ENCODE measurements at places on chromosomes 1 and 21.

DNA sequence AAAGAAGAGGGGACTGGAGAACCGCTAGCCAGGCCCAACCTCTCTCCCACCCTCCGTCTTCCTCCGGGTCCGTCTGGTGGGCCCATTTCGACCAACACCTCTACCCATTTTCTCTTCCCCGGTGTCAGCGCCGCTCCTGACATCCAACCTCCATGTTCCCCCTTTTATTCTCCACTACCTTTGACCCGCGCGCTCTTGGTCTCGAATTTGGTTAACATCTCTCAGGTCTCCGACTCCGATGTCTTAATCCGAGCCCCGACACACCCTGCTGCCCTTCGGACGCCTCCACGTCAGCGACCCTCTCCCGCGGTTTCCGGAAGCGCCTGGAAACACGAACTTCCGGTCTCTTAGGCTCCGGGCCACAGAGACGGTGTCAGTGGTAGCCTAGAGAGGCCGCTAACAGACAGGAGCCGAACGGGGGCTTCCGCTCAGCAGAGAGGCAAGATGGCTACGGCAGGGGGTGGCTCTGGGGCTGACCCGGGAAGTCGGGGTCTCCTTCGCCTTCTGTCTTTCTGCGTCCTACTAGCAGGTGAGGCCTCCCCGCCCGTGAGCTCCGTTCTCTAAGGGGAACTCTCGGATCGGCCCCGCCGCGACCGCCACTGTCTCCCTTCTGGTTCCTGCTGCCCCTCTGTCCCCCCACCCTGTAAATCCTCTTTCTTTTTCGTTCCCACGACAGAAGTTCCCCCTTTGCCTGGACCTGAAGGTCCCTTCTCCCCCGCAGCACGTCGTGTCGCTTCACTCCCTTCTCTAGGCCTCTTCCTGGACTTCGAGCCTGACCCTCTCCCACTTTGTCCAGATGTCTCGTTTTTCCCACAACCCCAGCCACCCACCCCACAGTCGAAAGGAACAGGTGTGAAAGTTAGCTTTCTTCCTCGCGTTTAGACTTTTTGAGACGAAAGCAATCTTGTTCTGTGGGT lies at the start of the genes COPA and NCSTN:
TSS of gene COPA (minus strand) at position 298 of the 917 bp plus-strand sequence. CDS start at position 218, 80 bp downstream.
TSS of gene NCSTN (plus strand) at position 431 of the 917 bp plus-strand sequence. CDS start at position 445, 14 bp downstream.
- peak; percentile 86 for DNase-seq

- no peak for DNase-seq
Measured at GRCh38 chr1:87647430-87648177, 318.9 kb downstream of the LMO4 start.

GRCh38 chr1:94325377-94326302 lies 88.3 kb upstream of the ARHGAP29 start:
- peak; percentile 95 for DNase-seq

DNA sequence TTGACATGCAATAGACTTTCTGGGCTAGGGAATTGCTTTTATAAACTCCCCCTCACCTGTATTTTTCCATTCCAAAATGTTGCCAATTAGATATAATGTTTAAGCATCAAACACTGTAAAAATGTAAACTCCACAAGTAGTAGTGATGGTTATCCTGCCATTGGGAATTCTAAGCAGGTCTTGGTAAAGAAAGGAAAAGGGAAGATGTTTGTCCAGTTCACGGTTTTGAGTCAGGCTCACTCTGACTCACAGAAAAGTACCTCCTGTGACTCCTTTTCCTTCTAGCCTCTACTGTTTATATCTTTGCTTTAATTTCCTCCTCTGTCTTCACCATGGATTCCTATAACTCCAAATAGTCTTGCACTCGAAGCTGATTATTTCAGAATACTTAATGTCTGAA lies 19.0 kb upstream of the PTPN14 start:
- no peak for DNase-seq

DNA sequence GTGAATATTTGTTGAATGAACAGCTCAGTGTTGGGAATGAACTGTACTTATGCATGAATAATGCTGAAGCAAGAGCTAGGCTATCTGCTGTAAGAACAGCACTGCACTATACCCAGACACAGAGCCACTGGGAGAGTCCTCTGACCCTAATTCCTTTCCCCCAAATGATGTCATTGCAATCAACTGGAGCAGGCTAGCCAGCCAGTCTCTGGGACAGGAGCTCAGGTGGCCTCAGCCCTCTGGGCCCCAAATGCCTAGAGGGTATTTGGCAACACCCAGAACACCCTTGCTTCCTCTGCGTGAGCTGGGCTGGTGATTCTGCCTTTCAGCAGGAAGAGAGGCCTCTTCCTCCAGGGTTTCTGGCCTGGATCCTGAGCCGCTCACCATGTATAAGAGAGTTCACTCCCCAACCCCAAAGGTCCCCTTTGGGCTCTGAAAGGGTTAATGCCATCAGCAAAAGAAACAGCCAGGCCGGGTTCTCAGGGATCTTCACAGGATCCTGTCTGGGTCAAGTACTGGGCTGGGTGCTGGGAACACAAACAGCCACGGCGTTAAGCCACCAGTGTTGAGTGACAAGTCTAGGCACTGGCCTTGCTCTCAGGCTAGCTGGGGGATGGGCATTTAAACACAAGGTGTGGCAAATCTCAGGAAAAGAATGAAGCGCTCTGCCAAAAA lies 3.7 kb upstream of the PADI4 start:
- no peak for DNase-seq

- no peak for DNase-seq
Measured at GRCh38 chr1:48701445-48701844, 75.2 kb downstream of the BEND5 start.

DNA sequence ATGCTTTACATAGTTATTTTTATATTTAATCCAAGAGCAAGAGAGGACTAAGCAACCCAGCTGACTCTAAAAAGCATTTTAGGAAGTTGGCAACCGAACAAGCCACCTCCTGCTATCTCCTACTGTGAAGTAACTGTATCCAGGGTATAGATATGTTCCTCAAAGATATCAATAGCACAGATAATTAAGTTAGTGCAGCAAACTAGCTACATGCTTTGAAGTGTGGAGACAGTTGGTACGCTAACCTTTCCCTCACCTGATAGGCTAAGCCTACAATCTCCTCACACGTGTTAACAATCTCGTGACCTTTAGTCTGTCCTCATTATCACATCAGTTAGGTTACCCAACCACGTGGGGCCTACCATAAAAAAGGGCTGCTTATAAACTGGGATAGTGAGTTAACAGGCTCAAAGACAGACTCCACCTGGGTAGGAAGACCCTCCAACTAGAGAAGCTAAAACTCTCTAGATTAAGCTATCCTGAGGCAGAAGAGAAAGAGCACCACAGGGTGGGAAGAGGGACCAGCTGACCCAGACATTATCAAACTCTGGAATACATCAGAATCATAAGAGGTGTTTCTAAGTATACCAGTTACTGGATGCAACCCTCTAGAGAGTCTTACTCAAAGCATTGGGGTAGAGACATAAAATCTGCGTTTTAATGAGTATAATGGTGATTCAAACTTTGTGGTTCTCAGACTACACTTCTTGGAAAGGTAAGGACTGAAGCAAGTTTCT lies 340.1 kb upstream of the ESRRG start:
- no peak for DNase-seq

DNA sequence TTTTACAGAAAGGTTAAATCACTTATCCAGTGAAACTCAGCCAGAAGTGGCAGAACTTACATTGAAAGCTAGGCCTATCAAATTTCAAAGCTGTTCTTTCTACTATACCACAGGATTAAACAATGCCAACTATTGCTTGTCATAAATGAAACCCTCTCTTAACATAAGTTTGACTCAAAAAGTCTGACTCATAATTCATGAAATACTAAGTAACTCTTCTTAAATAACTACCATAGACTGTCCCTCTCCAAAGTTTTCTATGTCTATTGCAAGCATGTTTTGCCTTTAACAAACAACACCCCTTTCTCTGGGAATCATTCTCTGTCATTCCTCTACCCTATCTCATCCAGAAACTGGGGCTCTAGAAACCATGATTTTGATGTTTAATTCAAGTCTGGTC lies 109.5 kb upstream of the UBE2U start:
- DNase-seq, result no peak

GRCh38 chr1:100249155-100249536 lies 488 bp downstream of the DBT start:
- no peak for DNase-seq

GRCh38 chr1:41296506-41296905 lies 54.4 kb upstream of the SCMH1 start:
- DNase-seq, result no peak

DNA sequence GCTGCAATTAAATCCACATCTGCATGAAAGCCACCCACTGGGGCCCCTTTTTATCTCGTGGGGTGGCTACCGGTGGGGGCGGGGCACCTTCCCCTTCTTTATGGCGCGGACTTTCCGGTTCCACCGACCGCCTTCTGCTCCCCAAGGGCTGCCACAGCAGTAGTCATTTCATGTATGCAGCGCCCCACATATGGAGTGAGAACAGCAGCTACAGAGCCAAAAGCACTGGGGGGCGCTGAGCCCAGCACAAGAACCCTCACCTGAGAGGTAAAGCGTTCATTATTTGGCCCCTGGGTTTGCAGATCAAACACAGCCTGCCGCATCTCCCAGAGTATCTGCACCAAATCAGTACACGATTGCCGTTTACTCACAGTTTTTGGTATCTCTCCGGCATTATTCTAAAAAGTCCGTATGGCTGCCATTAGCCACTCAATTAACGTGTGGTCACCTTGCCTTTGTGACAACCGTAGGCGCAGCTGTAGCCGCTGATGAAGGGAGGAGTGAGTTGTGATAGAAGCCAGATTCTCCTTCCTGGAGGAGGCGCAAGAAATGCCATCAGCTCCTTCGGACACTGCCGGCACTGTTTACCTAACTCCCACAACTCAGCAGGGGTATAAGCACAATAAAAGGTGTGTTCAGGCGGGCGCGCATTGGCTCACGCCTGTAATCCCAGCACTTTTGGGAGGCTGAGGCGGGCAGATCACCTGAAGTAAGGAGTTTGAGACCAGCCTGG lies 30.4 kb upstream of the CR2 start:
- no peak for DNase-seq

DNA sequence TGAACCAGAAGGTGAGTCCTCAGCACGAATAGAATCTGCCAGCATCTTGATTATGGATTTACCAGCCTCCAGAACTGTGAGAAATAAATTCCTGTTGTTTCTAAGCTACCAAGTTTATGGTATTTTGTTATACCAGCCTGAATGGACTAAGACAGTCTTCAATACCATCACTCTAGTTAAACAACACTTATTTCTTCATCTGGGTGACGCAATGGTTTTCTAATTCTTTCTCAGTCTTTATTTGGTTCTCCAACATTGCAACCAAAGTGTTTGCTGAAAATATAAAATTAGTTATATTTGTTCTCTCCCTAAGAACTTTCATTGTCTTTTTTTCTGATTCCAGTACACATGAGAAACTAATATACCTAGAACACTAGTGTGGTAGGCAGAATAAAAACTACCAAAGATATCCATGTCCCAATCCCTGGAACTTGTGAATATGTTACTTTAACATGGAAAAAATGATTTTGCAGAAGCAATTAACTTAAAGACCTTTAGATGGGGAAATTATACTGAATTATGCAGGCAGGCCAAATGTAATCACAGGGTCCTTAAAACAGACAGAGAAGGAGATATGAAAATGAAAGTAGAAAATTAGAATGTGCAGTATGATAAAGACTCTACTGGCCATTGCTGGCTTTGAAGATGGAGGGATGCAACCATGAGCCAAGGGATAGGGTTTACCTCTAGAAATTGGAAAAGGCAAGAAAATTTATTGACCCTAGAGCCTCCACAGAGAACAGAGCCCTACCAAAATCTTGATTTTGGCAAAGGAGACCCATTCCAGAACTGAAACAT lies 1115.1 kb downstream of the PLA2G4A start:
- no peak for DNase-seq

DNA sequence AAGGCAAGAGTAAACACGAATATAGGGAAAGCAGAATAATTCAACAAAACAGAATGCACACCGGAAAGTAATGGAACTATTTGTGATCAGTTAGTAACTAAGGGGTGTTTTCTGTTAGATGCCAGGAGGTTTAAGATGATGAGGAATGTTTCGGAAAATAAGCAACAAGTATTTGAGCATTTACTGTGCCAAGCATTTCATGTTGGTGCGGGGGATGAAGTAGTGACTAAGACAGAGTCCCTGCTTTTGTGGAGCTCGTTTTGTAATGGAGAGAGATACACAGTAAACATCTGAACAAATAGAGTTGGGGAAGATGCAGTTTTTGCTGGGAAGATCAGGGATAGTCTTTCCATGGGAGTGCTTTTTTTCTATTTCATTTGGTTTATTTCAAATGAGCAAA lies 78.7 kb downstream of the DYRK1A start:
- DNase-seq, result no peak

DNA sequence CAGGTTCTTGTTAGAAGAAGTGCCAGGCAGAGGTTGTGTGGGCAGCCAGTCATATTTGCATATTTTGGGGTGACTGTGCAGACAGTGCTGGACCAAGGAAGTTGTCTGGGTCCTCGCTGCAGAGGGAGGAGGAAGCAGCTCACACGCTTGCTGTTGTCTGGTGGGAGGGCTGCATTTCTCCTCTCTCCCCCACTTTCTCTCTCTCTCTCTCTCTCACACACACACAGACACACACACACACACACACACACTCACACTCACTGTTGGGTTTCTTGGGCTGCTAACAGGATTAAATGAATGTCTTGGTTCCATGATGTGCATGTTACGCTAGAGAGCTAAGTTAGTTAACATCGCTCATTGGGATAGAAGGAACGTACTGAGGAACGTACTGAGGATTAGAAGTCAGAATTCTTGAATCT lies 72.9 kb downstream of the AGPAT3 start:
- DNase-seq, result no peak

All from kidney epithelial cell (primary cell).